HCT116 (cell line): ENCODE measurements at places on chromosomes 5 and 9. TPM values are rescaled to one million over a fixed set of nuclear protein-coding genes. Genes with fewer than 3 reads are reported as not detected.
A peak's percentile ranks its signal among the peaks of the same experiment; 100 is the strongest.

The CDK7 gene
- total RNA-seq, result 67.0 TPM

The GLRA1 gene
- not detected for total RNA-seq

The PDE8B gene
- 0.17 TPM for total RNA-seq

- H3K27ac ChIP-seq, result no peak overlapping the region
- no peaks in the 10 kb centered on the region for H3K4me1 ChIP-seq
- H3K27me3 ChIP-seq, result peaks cover 10% of the 10 kb centered on the region
- DNase-seq, result no peak
- no peak overlapping the region for H3K4me3 ChIP-seq
- no peaks in the 10 kb centered on the region for H3K36me3 ChIP-seq
Observed at GRCh38 chr5:169268019-169268418, 32.9 kb downstream of the SLIT3 start.

The GFPT2 gene
- total RNA-seq, result 16.1 TPM

GRCh38 chr9:137273611-137274320 is 3.8 kb upstream of the TOR4A start:
- no peak for DNase-seq
- no peak overlapping the region for H3K4me3 ChIP-seq
- peaks cover 16% of the 10 kb centered on the region; the same call in 1 of the 2 replicates for H3K36me3 ChIP-seq
- H3K27ac ChIP-seq, result peak overlapping the region; percentile 56; the same call in 1 of the 2 replicates
- peaks cover 31% of the 10 kb centered on the region for H3K4me1 ChIP-seq

The CARD6 gene
- not detected for total RNA-seq

- peaks cover 2% of the 10 kb centered on the region; the same call in 1 of the 2 replicates for H3K4me1 ChIP-seq
- no peak overlapping the region for H3K4me3 ChIP-seq
- peak overlapping the region; percentile 4; the same call in 1 of the 2 replicates for H3K27ac ChIP-seq
- H3K36me3 ChIP-seq, result no peaks in the 10 kb centered on the region
- DNase-seq, result peak; percentile 42
Observed at GRCh38 chr9:137492464-137493363, 33.6 kb upstream of the NSMF start.

DNA sequence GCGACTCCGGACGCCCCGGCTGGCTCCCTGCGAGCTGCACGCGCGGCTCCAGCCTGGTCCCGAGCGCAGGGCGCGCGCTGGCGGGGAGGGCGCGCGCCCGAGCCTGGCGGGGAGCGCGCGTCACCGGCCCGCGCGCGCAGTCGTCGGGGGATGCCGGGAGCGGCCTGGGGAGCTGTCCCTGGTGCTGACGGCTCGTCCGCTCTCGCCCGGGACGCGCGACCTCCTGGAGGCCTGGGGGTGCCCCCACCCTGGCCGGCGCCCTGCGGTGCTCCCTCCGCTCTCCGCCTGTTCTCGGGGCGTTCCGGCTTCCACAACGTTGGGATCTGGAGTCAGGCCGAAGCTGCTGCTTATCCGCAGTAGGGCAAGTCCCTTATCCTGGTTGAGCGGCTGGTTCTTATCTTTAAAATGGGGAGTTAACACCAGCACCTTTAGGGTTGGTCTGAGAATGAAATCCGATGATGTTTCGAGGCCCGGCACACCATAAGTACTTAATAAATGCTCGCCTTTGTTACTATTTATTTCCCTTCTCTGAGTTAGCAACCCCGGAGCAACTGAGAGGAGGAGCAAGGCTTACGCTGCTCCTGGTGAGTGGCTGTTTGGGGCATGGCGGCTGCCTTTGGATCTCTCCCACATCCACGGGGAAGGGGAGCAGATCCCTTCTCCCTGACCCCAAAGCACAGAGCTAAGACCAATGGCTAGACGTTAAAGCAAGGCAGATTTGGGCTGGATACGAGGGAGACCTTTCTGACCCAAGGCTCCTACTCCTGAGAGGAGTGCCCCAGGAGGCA is at the start of gene FAM163B:
TSS of gene FAM163B (minus strand) at position 79 of the 788 bp plus-strand sequence. CDS start 29,166 bp downstream, outside the sequence.
- H3K4me1 ChIP-seq, result no peaks in the 10 kb centered on the region
- no peak for DNase-seq
- no peak within 1 kb of the TSS for H3K27ac ChIP-seq
- peaks cover 70% of the 10 kb centered on the region for H3K27me3 ChIP-seq

DNA sequence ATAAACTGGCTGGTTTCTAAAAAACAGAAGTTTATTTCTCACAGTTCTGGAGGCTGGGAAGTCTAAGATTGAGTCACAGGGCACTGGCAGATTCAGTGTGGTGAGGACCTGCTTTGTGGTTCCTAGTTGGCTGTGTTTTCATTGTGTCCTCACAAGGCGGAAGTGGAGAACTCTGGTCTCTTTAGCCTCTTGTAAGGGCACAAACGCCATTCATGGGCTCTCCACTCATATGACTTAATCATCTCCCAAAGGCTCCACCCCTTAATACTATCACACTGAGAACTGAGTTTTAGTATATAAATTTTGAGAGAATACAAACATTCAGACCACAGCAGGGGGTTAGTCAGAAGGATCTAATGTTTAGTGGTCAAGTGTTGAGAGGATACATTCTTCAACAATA is 208.2 kb downstream of the SEC61B start:
- H3K36me3 ChIP-seq, result no peaks in the 10 kb centered on the region
- no peak for DNase-seq
- H3K4me3 ChIP-seq, result no peak overlapping the region

- no peaks in the 10 kb centered on the region for H3K36me3 ChIP-seq
- no peak overlapping the region for H3K27ac ChIP-seq
- H3K4me1 ChIP-seq, result no peaks in the 10 kb centered on the region
- no peak overlapping the region for H3K4me3 ChIP-seq
Observed at GRCh38 chr5:62560786-62561185, 17.8 kb upstream of the LRRC70 start.
